ENCODE measurements at places on chromosomes 3 and 15.

DNA sequence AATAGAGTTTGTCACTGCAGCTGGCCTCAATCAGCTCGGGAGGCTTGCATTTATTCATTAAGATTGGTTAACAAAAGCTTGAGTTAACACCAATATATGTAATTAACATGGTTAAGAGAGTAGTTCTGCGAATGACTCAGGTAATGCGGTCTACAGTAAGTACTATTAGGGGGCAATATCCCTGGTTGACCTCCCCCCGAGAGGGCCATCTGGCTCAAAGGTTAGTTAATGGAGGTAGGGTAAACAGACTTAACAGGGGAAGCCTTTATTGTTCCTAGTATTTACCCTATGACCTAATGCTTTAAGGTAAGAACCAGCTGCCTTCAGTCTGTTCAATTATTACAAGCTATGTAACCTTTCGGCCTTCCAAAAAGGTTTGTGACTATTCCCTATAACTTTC lies 403.3 kb upstream of the SGO1 start:
- DNase-seq: no peak

- no peak for DNase-seq
Observed at GRCh38 chr3:196603683-196604082, 35.2 kb downstream of the FBXO45 start.

- DNase-seq: no peak
Observed at GRCh38 chr3:195601382-195601781, 17.6 kb upstream of the APOD start.

DNA sequence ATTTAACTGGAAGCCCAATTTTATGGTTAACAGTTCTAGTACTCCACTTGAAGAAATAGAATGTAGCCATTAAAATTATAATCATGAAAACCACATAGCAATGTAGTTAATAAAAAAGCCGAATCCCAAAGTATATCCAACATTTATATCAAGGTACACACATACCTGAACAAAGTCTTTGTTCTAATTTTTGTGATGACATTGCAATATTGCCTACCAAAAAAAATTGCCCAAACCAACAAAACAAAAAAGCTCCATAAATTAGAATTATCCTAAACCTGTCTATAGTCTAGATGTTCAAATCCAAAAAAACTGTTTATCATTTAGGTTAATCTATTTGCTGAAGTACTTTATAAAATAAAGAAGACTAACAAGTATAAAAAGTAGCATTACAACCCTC lies 70.8 kb downstream of the CSNK1G1 start:
- DNase-seq: no peak

DNA sequence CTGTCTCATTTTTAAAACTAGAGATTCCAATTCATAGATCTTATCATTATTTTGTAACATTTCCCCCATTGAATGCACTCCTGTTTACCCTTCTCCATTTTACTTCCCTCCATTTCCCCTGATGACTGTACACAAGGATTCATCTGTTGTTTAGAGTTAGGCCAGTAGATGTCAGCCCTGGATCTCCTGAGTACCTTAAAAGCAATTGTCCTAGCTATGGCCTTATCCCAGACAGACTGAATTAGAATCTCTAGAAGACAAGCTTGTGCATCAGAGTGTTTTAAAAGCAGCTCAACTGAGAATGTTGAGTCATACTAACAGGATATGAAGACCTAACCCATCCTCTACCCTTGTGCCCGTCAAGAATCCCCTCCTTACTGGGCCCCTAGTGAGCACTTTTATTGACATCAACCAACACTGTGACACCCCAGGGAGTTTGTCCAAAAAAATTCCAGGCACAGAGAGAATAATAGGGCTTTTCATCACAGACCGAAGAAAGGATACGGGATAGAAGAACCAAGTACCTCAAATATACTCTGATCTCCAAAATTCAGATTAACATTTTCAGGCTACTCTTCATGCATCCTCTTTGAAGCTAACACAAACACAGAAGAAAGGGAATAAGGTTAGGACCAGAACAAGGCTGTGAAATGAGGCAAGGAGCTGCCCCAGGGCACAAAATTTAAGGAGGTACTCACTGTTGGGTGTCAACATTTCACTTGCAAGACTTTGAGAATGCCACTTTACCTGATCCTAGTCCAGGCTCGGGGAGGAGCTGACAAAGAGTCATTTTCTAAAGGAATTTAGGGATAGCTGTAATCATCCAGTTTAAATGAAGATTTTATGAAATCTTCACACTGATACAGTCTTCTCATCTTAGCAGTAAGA lies 17.1 kb downstream of the ZBED2 start:
- DNase-seq: peak; percentile 67

- no peak for DNase-seq
Observed at GRCh38 chr3:25581823-25582222, 82.9 kb downstream of the TOP2B start.

DNA sequence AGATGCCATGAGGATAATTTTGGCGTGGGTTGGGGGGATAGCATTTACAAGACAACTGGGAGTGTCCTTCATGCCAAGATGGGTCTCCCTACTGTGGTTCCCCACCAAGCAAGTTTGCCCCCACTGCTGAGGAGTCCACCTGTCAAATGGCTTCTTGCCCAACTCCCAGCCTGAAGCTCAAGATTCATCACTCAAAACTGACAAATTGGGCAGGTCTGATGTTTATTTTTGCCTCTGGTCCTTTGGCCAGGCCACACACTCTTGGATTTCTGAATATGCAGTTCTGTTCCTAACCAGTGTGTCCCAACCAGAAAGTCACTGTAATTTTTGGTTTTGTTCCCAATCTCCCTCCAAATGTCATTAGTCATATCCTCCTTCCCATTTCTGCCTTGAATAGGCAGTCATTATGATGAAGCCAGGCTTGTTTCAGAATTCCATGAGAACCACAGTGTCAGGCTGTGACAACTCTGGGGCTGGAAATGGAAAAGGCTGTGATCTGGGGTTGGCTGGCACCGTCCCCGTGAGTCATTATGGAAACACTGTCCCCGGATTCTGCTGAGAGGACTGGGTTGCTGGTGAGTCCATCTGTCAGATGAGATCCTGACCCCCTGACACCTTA lies 29.3 kb upstream of the MEF2A start:
- peak; percentile 44 for DNase-seq

- no peak for DNase-seq
Observed at GRCh38 chr3:39334205-39334604, 4.7 kb downstream of the CCR8 start.

DNA sequence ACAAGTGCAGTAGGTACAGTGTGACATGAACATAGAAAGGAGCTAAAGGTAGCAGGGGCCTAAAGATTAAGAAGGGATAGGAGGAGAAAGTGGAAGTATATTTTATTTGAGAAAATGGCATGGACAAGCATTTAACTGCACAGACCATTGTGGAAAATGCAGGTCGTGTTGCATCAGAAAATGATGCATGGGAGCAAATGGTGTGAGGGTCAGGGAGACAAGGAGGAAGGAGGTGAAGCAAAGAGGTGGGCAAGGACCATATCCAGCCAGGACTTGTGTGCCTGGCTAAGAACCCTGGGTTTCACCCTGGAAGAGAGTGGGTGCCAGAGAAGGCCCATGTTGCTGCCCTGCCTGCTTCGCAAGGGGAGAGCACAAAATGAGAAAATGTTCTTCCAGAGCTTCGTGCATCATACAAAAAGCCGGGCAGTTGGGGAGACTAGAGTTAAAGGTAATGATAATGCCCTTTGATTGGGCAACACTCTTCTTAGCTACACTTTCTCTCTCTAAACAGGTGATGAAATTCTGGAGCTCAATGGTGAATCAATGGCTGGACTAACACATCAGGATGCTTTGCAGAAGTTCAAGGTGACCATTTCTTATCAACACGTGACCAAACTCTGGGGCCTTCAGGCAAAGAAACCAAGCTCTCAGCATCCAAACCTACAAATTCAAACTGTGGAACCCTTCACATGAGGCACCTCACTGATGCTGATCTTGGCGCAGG lies 45.5 kb downstream of the STARD5 start:
- no peak for DNase-seq

GRCh38 chr3:54549607-54550220 lies 378.1 kb downstream of the LRTM1 start:
- DNase-seq: no peak

GRCh38 chr3:117243657-117244056 lies 534.1 kb downstream of the TUSC7 start:
- no peak for DNase-seq

- peak; percentile 88 for DNase-seq
Observed at GRCh38 chr15:31471731-31472430, 145.2 kb downstream of the KLF13 start.

- DNase-seq: peak; percentile 26
Observed at GRCh38 chr15:84817466-84818081, 418 bp downstream of the ALPK3 start.

GRCh38 chr3:150357923-150358607 lies 50.0 kb upstream of the TSC22D2 start:
- no peak for DNase-seq

DNA sequence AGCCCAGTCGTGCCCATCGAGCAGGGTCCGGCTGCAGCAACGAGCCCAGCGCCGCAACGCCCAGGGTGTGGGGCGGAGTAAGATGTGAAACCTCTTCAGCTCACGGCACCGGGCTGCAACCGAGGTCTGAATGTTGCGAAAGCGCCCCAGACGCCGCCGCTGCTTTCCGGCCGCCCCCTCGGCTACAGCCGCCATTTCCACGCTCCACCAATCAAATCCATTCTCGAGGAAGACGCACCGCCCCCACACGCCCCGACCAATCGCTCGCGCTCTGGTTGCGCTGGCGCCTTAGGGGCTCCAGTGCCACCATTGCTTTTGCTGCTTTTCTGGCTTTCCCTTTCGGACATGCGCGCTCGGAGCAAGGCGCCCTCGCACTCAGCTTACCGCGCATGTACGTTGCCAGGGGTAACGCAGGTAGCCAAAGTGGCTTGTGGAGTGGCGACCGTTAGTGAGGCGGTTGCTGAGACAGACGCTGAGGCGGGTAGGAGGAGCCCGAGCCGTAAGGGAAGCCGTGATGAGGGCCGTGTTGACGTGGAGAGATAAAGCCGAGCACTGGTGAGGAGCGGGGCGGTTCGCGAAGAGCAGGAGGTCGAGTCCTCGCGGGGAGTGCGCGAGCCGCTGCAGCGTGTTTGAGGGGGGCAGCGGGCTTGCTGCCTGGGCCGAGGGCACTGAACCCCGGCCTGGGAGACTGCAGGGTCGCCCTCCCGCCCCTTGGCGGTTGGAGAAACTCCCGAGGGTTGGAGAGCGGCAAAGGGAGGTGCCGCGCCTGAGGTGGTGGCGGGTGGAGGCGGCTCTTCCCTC lies at the start of the genes IFT122 and MBD4:
IFT122 (plus strand) TSS at position 408 of the 801 bp plus-strand sequence; CDS start at position 515, 107 bp downstream.
MBD4 (minus strand) TSS at position 132 of the 801 bp plus-strand sequence; CDS start at position 17, 115 bp downstream.
- DNase-seq: peak; percentile 100

DNA sequence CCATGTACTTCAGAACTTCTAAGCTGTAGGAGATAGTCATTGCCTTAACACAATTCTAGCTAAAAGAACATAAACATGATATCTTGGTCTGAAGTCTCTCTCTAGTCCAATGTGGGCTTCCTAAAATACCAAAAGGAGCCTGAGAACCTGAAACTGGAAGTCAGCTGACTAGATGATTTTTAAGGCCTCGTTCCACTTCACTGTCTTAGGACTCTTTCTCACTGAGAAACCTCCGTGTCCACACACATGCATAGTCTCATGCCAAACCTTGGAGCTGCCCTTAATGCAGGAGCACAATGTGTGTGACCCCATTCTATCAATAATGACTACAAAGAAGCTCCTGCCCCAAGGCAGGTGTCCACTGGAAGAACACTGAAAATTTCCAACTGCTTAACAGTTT lies 87.7 kb downstream of the ETFA start:
- no peak for DNase-seq

DNA sequence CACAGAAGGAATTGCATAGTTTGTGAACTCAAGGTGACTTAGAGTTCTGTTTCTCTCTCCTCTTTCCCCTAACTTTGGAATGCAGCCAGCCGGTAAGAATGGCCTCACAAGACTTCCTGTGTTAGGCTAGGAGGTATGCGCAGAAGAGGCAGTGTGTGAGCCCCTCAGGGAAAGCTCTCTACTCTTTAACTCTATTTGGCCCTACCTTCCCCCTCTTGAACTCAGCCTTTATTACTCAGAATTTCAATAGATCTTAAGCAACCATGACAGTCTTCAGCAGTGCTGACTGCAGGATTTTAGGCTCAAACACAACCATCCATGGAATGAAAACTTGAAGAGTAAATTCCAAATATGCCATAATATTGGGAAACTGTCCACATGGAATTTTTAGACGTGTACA lies 209.5 kb downstream of the DTWD1 start:
- DNase-seq: no peak

DNA sequence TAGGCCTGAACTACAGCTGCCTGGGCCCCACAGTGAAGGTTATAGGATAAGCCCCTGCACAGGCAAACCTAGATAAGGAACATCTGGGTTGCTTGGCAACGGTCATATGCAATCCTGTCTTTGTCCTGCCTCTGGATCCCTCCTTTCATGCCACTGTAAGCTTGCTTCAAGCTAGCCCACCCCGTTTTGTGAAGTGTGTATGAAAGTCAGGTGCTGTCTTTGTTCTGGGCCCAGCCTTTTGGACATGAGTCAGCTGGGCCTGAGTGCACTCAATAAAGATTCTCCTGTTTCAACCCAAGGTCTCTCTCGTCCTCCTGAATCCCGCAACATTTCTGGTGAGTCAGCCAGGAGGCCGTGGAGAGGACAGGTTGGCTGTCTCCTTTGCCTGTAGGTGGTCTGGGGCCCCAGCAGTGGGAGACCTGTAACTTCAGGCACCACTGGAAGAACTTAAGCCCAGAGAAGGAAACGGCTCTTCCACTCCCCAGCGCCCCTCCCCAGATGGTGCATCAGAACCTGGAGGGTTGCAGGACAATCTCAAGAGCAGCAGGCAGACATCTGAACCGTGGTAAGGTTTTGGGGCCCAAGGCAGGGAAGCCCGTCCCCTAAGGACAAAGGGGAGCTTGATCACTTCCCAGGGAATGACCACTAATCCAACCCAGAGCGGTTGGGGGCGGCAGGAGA lies 8.3 kb upstream of the SLC9C1 start:
- DNase-seq: peak; percentile 33

DNA sequence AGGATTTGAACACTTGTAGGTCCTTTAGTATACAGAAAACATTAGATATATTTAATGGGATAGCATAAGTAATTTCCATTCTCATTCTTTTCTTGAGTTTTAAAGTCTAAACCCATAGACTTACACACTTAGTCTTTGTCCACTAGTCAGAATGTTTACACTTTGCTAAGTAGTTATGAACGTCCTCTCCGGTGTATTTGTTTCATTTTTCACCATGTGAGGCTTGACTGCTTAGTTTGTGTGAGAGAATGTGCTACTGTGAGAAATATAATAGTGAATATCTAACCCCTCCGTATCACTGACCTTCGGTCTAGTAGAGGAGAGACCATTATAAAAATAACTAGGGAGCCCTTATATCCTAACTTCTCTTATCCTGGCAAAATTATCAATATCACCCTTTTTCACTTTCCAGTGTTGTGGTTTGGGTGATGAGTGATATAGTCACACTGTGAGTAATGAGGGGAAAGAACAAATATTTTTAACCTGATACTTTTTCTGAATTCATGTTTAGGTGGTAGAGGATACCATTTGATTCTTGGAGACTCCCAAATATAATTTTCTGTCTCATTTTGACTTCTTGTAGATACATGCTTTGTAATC lies 122.4 kb downstream of the UBE2E2 start:
- peak; percentile 25 for DNase-seq

- DNase-seq: no peak
Observed at GRCh38 chr3:94305835-94306611, 243.2 kb downstream of the NSUN3 start.

- DNase-seq: no peak
Observed at GRCh38 chr15:32098033-32098432, 67.7 kb downstream of the CHRNA7 start.

- DNase-seq: peak; percentile 66
Observed at GRCh38 chr3:183697610-183698317, at the start of gene YEATS2. TSS of gene YEATS2 (plus strand) at chr3:183697797. CDS start at chr3:183715163, 17,366 bp downstream.
